ENCODE measurements at places on chromosomes 7 and 10.
A peak's percentile ranks its signal among the peaks of the same experiment; 100 is the strongest.

GRCh38 chr7:105538339-105538738 is 6.3 kb downstream of the RINT1 start:
- DNase-seq: no peak

GRCh38 chr10:109746861-109747260 is 176.4 kb downstream of the XPNPEP1 start:
- DNase-seq: no peak

DNA sequence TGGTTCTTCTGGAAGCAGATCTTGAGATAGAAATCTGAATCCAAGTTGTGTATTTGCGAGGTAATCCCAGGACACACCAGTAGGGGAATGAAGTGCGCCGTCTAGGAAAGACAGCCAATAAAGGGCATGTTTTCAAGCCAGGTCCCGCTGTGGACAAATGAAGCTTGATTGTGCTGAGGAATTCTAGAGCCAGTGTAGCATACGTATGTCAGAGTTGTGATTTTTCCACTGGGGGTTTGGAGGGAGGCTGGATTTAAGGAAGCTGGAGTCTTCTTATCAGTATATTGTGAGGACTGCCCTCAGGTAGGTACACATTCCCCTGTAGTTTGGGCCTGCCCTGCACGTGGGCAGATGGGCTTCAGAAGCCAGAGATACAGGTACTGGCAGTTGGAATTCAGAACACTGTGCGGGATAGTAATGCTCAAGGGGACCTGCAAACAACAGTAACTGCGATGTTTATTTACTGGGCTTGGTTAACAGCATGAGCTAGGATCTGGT is 50.9 kb downstream of the GALNT11 start:
- DNase-seq: no peak

- no peak for DNase-seq
Measured at GRCh38 chr7:71408271-71408670, 276.3 kb downstream of the GALNT17 start.

- DNase-seq: peak; percentile 22
Measured at GRCh38 chr7:70288781-70289456, 690.6 kb downstream of the AUTS2 start.

GRCh38 chr10:13294784-13295183 is 5.1 kb downstream of the PHYH start:
- no peak for DNase-seq

- DNase-seq: peak; percentile 22
Measured at GRCh38 chr7:73966062-73966940, 61.7 kb upstream of the ELN start.

- no peak for DNase-seq
Measured at GRCh38 chr7:157752832-157753291, 416.1 kb downstream of the DNAJB6 start.

DNA sequence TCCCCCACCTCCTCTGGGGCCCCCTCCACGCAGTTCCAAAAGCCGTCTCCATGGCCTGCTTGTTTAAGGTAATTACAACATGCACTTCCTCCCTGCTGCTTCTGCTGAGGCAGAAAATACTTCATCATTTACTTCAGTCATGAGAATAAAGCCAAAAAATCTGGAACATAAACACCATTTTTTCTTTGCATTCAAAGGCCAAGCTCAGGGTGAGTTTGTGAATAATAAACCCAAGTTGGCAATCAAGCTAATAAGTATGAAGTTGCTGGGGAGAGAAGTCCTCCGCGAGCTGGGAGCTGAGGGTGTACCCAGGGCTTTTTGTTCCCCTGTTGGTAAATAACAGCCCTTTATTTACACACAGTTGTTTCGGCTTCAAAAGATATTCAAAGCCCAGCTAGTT is 70.5 kb downstream of the FAM204A start:
- DNase-seq: no peak

DNA sequence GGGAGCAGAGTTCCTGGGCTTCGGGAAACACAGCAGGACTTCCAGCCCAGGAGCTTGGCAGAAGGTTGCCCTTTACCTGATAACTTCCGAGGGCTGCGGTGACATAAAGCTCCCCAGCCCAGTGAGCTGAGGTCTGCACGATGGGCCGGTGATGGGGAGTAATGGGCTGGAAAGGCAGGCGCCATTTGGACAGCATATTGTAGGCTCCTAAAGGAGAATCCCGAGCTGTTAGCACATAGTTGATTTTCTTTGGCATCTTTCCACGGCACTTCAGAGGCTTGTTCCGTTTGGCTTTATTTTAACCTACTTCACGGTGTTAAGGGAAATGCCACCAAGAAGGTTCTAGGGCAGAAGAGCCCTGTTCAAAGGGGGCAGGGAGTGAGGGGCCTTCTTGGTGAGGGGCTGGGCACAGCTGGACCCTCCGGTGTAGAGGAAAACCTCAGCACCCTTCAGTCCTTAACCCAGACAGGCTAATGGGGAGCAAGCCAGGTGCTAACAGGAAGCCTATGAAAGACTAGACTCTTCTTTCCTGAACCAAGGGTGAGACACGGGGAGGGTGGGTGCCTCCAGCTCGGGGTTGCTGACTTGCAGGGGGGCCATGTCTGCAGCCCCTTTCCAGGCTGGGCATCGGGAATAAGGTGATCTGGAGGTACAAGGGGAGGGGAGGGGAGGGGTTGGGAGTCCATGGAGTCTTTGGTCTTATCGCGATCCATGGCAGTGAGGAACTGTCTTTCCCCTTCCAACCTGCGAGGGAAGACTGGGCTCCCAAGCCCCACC is 347.7 kb downstream of the GLRX3 start:
- DNase-seq: no peak

DNA sequence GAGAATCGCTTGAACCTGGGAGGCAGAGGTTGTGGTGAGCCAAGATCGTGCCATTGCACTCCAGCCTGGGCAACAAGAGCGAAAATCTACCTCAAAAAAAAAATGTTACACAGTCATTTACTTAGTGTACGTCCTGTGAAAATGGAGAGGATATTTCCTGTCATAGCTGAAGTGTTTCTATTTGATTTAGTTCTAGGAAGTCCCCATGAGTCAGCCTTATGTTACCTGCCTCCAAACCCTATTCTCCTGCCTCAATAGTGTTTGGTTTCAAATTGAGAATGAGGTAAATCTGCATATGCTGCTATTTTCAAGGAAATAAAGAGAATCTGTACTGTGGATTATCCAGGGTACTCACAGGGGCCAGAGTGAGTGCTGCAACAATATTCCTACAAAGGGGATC is 1284.5 kb upstream of the AUTS2 start:
- no peak for DNase-seq

DNA sequence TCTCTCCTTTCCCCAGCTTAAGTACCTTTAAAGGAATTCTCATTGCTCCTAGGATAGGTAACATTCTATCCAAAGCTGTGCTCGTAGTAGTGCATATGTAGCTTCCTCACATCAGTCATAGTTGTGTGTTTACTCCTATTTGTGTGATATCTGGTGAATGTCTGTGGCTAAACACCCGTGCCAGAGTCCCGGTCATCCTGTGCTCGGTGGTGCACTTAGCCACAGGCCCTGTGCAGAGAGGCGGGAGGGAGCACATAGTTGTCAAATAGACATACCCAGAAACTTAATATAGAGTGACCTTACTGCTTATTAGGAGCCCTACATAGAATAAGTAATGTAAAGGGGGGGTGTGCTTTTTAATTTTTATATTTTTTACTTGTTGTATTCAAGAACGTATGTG is 76.6 kb downstream of the RBM33 start:
- no peak for DNase-seq

DNA sequence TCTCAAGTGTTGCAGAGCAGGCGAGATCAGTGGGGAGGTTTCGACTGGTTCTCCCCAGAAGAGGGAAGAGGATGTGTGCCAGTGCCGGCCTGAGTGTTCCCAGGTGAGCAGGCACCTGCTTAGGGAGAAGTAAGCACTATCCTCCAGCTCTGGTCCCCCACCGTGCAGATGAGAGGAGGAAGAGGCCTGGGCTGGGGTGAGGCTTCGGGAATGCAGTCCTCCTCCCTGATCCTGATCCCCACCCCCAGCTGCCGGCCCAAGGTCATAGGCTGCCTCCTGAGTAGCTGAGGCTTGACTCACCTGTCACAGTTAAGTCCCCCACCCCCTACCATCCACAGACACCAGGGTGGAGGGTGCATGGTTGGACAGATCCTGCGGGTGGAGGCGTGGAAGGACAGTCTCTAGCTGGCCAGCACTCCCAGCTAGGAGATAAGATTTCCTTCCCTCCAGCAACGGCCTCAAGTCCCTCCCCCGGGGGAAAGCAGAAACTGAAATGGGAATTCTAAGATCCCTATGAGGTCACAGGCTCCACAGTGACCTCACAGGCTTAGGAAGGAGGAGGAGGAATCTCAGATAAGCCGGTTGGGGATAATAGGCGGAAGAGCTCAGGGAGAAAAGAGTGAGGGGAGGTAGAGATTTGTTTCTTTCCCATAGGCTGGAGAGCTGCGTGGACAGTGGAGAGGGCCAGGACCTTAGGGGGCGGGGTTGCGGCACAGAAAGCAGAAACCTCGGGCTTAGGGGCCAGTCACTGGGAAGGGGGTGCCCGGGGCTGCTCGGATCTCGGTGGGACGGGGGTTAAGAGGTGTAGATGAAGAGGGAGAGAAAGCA is 1.0 kb downstream of the LRCH4 start:
- DNase-seq: peak; percentile 91

GRCh38 chr10:18606051-18606695 is 45.2 kb downstream of the NSUN6 start:
- DNase-seq: no peak

- no peak for DNase-seq
Measured at GRCh38 chr7:153151766-153152165, 392.2 kb downstream of the ACTR3B start.

- no peak for DNase-seq
Measured at GRCh38 chr7:77244222-77244934, 44.8 kb upstream of the FGL2 start.

- no peak for DNase-seq
Measured at GRCh38 chr10:53487019-53487983, 714.7 kb upstream of the MBL2 start.

DNA sequence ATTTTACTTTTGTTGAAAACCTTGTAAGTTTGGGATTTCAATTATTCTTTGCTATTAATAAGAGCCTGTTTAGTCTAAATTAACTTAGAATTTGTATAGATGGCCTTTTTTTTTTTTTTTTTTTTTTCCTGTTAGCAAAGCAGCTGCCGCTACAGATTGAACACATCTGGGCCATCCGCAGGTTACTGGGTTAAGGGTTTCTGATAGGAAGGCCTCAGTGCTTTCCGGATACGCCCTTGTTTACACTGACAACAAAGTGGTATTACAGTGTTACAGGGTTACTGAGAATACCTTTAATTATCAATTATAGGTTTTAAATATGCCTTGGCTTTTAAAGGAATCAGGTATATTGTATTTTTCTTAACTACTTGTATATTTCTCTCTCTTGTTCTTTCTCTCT is 76.8 kb downstream of the PTN start:
- DNase-seq: no peak

GRCh38 chr10:128268015-128268722 is 141.9 kb upstream of the MKI67 start:
- no peak for DNase-seq

- peak; percentile 31 for DNase-seq
Measured at GRCh38 chr10:80535671-80536360, 1.9 kb upstream of the SH2D4B start.

GRCh38 chr10:122391875-122392274 is 17.4 kb downstream of the PLEKHA1 start:
- no peak for DNase-seq

GRCh38 chr10:71131096-71131495 is 81.3 kb upstream of the UNC5B start:
- no peak for DNase-seq

- no peak for DNase-seq
Measured at GRCh38 chr7:15688911-15689310, 2.4 kb upstream of the MEOX2 start.

GRCh38 chr7:37516664-37517063 is 68.0 kb upstream of the ELMO1 start:
- no peak for DNase-seq

DNA sequence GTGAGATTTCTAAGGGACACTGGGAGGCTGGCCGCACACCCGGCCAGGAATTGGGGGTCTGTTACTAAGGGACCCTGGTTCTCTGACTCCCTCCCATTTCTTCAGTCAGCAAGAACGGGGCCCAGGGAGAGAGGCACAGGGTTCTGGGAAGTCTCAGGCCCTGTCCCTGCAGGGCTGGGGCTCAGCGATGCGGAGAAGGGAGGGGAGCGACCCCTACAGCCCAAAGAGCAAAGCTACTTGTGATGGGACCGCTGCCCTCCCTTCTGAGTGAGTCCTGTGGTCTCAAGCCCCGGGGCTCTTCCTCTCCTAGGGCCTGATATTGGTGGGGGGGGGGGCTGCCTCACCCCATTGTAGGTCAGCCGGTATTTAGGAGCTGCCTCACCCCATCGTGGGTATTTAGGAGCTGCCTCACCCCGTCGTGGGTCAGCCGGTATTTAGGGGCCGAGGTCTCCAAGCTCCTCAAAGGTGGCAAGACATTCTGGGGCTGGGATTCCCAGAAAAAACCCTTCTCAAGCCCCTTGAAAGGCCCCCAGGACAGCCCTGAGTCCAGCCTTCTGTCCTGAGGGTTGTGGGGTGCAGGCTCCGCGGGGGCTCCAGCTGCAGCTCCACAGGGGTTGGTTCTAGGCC is 16.9 kb upstream of the NKX6-2 start:
- no peak for DNase-seq

DNA sequence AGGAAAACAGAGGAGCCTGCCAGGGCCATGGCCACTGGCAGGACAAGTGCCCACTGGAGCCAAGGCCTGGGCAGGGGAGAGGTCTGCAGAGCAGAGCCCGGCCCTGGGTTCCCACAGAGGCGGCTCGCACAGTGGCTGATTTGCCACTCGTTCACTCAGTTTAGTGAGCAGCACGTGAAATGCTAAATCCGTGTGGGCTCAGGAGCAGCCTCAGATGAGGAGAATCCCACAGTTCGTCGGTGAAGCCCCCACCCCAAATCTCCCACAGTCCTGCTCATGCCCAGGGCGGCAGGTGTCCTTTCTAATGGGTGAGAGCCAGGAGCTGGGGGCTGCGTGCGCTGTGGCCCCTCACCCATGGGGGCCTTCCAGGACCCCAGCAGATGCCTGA is 107.7 kb upstream of the FAM20C start:
- DNase-seq: no peak

DNA sequence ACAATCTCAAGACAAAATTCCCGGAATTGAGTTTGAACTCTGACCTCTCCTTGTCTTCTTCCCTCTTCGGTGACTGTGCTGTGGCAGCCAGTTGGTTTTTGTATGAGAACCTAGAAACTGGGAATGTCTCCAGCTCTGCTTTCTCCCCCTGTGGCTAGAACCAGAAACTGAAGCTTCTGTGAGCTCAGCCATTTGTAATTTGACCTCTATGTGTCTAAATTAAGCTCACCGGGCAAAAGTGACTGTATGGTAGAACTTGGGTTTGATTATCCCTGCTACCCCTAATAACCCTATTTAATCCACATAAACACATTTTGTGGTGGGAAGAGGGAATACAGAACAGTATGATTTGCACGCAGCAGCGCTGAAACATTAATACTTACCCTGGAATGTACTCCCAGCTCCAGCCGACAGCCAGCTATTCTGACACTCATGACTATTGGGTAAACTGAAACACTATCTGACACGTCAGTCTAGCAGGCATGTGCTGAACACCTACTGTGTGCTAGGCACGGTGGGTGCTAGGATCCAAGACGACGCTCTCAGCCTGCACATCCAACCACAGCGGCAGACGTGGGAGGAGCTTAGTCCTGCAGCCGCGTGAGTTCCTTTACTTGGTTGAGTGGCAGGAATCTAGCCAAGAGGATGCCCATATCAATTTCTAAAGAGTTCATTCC is 324.8 kb downstream of the SFMBT2 start:
- DNase-seq: peak; percentile 57

GRCh38 chr10:108303149-108303548 is 1138.6 kb upstream of the SORCS1 start:
- peak; percentile 23 for DNase-seq

- DNase-seq: peak; percentile 82
Measured at GRCh38 chr7:519484-520390, at the start of gene PDGFA. Gene PDGFA, minus strand, starts transcription at chr7:519846. Its CDS starts 845 bp downstream, at chr7:519001.
